ENCODE measurements at places on chromosomes 12 and 14.
A peak's percentile ranks its signal among the peaks of the same experiment; 100 is the strongest.

DNA sequence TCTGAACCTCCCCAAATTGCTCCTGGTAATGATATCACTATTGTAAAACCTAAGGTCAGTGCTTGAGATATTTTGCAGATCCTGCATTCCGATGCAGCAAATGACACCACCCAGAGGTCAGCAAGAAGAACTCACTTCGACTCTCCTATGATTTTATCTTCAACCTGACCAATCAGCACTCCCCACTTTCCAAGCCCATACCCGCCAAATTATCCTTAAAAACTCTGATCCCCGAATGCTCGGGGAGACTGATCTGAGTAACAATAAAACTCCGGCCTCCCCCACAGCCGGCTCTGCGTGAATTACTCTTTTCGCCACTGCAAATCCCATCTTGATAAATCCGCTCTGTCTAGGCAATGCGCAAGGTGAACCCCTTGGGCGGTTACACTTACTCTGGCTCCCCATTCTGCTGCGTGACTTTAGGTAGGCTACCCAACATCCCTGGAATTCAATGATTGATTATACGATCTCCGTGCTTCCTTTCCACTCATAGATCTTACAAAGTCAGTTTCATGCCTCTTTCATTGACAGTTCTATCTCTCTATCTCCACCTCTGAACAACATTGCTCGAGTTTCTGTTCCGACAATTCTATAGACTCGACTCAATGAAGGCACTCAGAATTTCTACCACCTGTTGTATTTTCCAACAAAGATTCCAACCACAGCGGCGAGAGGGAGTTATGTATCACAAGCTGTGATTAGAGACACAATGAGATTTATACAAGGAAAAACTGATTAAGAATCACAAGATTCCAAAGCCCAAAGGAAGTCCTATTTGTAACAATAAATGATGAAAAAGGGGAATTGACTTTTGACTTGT is 939 bp downstream of the NPC2 start:
- DNase-seq: no peak

DNA sequence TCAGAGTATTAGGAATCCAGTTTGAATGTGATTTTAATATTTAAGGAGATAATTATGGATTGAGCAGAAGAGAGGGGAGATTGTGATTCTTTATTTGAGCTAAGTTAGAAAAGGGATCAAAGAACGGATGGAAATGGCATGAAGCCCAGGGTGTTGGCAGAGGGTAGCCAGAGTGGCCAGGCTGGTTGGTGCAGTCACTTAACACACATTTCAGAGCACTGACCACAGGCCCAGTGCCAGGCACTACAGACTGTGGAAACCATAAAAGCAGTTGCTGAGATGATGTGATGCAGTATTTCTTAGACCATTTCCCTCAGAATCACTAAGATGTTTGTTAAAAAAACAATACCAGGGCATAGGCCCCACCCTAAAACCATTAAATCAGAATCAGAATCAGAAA is 167.7 kb upstream of the AMIGO2 start:
- DNase-seq: no peak

- peak; percentile 80 for DNase-seq
Observed at GRCh38 chr12:70576341-70577282, 60.6 kb downstream of the PTPRB start.

- DNase-seq: no peak
Observed at GRCh38 chr12:15688202-15688736, 100.9 kb downstream of the EPS8 start.

DNA sequence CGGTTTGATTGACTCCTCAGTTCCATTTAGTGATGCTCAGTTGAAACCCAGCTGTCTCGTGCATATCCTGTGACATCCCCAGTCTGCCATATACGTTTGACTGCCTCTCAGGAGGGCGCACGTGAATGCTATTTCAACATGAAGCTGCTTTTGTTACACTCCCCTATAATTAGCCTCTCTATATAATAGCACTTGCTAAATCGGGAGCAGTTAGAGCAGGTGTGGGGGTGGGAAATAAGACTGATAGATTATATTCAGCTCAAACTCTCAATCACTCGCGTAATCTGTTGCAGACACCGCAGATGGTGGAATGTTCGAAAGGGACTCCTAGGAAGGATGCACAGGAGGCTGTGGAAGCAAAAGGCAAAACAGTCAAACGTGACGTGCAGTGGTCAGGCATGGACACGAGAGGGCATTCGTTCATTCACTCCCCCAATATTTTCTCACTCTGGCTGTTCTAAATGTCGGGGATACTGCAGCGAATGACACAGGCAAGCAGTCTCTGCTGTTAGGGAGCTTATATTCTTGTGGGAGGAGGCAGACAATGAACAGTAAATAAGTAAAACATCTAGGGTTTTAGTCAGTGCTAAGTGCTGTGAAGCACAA is 29.8 kb downstream of the KCNA1 start:
- DNase-seq: peak; percentile 79

Data from COR-L47 (cell line).